ENCODE measurements at places on chromosomes 3 and 15.

DNA sequence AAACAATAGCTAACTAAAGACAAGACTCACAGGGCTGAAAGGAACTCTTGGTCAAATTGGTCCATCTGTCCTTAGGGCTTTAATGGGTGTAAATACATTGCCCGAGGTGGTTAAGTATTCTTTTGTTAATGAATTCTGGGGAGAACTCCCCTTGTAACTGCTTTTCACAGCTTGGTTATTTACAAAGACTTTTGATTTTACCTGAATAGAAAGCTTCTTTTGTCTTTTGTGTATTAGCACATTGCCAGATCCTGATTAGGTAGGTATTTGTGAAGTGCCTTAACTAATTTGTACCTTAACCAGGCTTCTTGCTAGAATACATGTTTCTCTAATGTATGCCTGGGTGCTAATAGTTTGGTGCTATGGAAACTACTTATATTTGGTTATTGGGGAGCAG, 14.0 kb downstream of the CHD2 start:
- DNase-seq: no peak

- DNase-seq: no peak
Measured at GRCh38 chr3:126908752-126909275, 74.1 kb upstream of the PLXNA1 start.

GRCh38 chr3:189513281-189514117, 117.7 kb upstream of the TP63 start:
- DNase-seq: no peak

- no peak for DNase-seq
Measured at GRCh38 chr3:160768031-160768430, 12.0 kb downstream of the PPM1L start.

- no peak for DNase-seq
Measured at GRCh38 chr3:46981932-46982471, 2.5 kb downstream of the NBEAL2 start.

DNA sequence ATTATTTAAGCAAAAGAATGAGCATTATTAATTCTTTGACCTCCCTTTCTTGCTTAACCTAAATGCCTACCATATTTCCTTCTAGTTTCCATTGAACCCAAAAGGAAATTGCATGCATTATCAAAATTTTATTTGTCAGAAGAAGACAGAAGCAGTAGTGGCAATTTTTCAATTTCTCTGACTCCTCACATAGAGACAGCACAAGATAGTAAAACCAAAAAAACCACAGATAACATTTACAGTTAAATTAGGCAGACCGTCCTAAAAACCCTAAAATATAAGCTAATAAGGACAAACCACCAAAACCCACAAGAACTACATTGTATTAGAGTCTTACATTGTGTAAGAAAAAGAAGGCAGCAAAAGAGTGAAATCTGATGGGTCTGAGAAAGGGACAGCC, 27.1 kb downstream of the GOLGB1 start:
- no peak for DNase-seq

GRCh38 chr15:99104788-99105513, at the start of gene SYNM:
Gene SYNM (plus strand): TSS chr15:99105080. CDS start chr15:99105200, 120 bp downstream.
- DNase-seq: peak; percentile 55

DNA sequence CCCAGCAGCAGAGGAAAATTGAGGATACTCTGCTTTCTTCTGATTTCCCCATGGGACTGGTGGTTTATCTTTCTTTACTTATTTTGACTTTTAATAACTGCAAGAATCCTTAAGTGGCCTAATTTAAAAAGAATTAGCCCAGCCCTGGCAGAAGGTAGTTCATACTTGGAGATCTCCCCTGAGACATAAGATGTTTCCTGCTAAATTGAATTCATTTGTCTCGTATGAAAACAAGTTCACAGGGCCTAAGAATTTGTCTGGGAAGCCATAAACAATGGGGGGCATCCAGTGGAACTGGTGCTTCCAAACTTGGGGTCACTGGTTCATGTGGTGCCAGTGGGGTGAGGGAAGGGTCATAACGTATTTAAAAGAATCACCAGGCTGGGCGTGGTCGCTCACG, 283.1 kb upstream of the RASGRP1 start:
- no peak for DNase-seq

GRCh38 chr15:94670438-94671034, 439.2 kb downstream of the MCTP2 start:
- DNase-seq: peak; percentile 31

DNA sequence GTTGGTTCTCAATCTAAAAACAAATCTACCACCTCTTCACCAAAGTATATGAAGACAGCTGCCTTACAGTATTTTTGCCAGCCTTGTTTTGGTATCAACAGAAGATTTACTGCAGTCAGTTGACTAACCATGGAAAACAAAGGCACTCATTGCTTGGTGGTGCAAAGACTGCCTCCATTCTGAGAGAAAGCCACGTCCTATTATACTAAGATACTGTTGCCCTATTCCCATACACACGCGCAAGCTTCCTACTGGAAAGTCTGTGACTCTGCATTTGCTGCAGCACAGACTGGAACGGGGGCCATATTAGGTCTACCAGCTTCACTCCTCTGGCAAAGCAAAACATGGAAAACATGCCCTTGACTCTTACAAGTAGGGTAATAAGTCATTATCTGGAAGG, 18.0 kb downstream of the MTMR10 start:
- DNase-seq: no peak

GRCh38 chr15:70906842-70907241, 14.2 kb downstream of the LRRC49 start:
- DNase-seq: no peak

- DNase-seq: no peak
Measured at GRCh38 chr3:117228466-117228865, 518.9 kb downstream of the TUSC7 start.

DNA sequence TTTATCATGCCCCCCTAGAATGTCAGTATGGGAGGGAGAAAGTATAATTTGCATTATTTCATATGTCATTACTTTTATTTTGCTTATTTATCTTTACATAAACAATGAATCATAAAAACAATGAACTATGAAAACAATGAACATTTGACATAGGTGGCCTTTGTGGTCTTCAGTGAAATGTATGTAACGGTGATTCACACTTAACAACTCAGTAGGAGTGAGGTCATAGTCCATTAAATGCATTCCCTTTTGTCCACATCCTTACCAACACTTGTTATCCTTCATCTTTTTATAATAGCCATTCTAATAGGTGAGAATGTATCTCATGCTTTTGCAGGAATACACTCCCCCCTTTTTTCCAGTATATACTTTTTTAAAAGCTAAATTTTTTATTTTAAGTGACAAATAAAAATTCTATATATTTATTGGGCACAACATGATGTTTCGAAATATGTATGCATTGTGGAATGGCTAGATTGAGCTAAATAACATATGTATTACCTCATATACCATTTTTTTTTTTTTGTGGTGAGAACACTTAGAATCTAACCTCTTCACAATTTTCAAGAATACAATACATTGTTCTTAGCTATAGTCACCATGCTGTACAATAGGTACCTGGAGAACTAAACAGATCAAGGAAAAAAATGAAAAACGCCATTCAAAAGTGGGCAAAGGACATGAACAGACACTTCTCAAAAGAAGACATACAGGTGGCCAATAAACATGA, 189.5 kb downstream of the WDR72 start:
- DNase-seq: no peak

- DNase-seq: no peak
Measured at GRCh38 chr3:105647047-105647446, 221.8 kb downstream of the CBLB start.

DNA sequence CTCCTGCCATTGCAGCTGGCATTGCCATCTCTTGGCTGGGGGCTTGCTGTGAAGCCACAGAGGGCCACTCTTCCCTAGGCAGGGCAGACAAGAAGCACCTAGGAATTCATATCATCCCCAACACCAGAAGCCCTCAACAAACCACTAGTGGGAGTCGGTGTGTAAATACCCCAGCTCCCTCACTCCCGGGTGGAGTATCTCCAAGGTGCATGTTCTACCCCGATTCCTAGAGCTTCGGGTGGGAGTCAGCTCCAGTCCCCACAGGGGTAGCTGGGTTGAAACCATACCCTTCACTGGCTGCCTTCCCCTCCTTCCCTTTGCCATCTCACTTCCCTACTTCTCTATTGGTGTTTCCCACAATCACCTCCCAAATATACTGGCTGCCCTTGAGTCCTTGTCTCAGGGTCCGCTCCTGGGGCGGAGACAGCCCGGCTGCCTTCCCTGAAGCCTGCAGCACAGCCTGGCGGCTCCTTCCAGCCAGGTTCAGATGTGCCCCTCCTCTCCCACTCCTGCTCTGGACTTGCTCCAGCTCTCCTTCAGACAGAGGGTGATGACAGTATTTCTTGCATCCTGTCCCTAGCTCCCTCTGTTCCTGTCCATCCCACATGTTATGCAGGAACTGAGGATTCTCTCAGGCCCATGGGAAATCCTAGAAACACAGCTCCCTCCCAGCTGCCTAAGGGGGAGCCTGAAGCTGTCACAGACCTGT, 33.3 kb downstream of the FAM3D start:
- DNase-seq: no peak

GRCh38 chr3:72938471-72939265, 50.8 kb downstream of the GXYLT2 start:
- no peak for DNase-seq

GRCh38 chr3:100852840-100853239, 140.4 kb downstream of the ABI3BP start:
- DNase-seq: no peak

- DNase-seq: no peak
Measured at GRCh38 chr15:35439291-35439690, 106.7 kb downstream of the DPH6 start.

DNA sequence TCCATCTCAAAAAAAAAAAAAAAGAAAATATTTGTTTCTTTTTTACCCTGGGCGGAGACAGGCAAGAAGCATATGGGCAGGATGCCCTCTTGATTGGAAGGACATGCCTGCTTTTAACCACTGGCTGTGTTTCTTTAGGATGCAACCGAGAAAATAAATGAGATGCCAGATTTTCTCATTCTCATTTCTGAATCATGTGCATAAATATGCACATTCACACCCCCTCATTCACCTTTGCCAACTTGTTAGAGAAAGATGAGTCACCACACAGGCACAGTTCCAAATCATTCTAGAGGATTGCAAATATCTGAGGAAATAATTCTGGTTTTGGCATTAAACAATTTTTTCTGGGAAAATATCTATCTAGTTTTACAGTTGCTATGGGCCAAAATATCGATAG, 3.3 kb downstream of the LIPH start:
- no peak for DNase-seq

DNA sequence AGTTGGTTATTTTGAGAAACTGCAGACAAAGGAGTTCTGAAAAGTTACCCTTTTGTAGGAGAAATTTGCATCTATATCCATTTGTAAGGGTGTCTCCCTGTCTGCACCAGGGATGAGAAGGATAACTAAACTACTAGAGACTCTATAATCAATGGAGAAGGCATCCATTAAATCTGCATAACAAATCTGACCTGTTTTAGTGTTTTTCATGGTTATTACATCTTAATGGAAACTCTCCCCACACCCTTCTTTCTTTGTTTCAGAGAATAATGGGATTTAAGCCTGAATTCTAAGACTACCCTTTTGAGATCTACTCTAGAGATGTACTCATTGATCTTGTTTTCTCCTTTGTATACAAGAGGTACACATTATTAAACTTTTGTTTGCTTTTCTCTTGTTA, 82.0 kb upstream of the DAZL start:
- DNase-seq: no peak

- no peak for DNase-seq
Measured at GRCh38 chr3:99565331-99565730, 73.1 kb upstream of the COL8A1 start.

DNA sequence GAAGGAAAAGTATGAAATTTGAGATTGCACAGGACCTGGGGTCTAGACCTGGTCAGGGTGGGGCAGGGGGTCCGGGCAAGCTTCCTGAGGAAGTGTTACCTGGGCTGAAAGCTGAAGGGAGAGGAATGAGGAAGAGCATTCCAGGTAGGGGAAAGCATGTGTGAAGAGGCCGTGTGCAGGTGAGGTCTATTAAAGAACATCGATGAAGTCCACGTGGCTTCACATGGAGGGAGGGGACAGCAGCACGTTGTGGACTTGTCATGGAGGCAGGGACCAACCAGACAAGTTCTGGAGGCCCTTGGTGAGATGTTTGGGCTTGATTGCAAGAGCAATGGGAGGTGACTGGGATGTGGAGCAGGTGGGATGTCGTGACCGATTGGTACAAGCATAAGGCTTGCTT, 47.1 kb downstream of the IDH2 start:
- DNase-seq: no peak

DNA sequence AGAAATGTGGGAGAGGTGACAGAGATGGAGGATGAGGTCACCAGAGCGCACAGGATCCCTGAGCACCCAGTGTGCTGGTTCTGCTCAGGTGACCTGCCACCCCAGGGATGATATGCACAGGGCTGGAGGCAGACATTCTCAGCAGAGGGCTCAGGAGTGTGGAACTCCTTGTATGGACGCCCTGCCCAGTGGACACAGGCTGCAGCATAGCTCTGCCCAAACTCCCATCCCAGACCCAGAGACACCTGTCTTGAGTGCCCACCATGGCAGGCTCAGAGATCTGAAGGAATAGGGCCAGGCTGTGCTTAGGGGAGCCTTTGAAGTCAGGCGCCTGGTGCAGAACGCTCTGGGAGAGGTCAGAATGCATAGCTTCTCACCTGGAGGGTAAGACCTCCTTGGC, 47.3 kb downstream of the PPCDC start:
- DNase-seq: no peak

DNA sequence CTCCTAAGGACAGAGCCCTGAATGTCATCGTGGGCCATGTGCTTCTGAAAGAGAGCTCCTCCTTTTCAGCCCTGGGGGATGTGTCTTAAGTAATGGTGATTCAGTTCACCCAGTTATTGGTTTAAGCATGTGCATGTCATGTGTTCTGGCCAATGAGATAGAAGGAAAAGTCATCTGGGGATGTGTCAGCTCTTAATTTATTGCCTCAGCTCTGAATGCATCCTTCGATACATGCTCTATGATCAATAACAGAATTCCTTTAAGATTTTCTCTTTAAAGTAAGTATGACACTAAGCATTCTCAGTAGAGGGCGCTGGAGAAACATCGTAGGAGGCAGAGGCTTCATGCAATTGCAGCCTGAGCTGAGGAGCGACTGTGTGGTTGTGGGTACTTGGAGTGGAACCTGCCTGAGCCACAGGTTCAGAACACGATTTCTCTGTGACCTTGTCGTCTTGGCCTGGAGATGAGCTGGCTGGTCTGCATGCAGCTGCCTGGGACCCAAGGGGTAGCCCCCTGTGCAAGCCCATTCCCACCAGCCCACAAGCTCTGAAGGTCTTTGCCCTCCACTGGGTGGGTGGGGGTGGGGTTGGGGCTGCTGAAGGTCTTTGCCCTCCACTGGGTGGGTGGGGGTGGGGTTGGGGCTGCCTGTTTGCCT, 69.5 kb downstream of the C3orf38 start:
- DNase-seq: no peak

DNA sequence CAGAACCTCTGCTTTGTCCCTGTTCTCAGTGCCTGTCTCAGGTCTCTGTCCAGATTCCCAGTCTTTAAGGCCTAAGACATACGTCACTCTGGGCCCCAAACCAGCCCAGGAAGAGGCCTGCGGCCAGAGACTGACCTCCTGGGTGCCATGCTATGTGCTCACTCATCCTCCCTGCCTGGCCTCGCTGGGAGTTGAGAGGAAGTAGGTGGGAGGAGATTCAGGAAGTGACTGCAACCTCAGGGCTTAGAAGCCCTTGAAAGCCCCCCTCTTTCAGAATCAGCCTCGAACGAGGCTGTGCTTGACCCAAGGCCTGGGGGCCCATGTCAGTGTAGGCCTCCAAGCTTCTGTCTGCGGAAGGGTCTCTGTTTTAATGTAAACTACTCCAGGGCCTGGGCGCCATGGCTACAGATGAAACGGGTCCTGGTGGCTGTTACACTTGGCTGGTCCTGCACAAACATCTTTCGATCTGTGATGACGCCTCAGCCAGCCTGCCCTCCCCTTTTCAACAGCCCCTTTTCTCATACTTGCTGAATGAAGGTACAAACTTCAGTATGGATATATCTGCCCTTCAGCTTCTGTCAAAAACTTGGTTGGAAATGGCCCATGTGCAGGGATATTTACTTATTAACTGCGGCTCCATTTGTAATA, 11.7 kb downstream of the RASGRF1 start:
- DNase-seq: no peak
